ENCODE measurements at places on chromosomes 7 and 10. TPM values are rescaled to one million over a fixed set of nuclear protein-coding genes. Genes with fewer than 3 reads are reported as not detected.

GRCh38 chr10:76086761-76087639, 655.6 kb downstream of the LRMDA start:
- peak; percentile 80 for DNase-seq

Gene LRRN3
- 43.7 TPM for total RNA-seq

Gene CRPPA
- 4.6 TPM for total RNA-seq

DNA sequence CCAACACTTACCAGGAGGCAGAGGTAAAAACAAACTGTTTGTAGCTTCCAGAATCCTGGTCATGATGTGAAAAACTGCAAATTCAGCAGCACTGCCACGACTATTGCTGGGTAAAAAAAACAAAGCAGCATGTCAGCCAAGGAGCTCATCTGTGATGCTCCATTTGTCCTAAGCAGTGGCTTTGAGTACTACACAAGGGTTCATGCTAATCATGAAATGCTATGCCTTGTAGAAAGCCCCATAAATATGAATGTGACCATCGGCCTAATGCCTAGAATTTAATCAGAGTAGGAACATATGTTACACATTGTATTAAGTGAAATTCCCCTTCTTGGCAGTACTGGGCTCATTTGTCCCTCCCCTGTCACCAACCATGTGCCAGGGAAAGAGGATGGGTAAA, 95.4 kb downstream of the GSAP start:
- no peak for DNase-seq

Gene UCN3
- total RNA-seq, result not detected

- DNase-seq, result no peak
These were observed 31.6 kb upstream of the ETV1 start for GRCh38 chr7:14021069-14021468.
